ENCODE measurements at places on chromosomes 1 and 21. TPM values are rescaled to one million over a fixed set of nuclear protein-coding genes. Genes with fewer than 3 reads are reported as not detected.

The BEND5 gene
- total RNA-seq, result 41.6 TPM

DNA sequence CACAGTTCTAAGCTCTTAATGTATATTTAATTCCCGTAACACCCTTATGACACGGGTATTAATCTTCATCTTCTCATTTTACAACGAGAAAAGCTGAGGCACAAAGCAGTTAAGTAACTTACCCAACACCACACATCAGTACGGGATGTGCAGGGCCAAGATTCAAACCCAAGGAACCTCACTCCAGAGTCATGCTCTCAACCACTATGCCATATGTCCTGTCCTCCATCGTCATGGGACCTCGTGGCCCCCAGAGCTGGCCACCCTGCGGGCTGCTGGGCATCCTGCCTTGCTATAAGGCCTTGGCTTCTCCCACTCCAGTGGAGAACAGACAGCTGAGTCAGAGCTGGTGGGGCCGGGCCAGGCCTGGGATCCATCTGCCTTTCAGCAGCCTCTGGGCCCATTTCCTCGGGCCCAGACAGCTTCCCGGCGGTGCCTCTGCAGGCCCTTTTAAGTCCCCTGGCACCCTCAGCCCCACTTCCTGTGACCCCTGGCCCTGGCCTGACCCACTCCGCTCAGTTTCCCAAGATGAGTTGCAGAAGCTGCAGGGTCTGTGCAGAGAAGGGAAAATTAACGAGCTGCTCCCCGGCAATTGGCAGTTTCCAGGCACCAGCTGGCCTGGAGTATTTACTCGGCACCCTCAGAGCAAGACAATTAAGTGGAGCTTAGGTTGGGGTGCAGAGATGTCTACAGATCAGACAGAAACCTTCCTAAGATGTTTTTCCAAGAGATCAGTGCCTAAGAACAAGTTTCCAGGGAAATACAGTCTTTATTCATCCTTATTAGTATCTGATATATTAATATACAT, 98.2 kb downstream of the EPHB2 start:
- peaks cover 61% of the 10 kb centered on the region for H3K4me1 ChIP-seq
- no peak overlapping the region for H3K4me3 ChIP-seq
- H3K27me3 ChIP-seq, result no peaks in the 10 kb centered on the region
- no peak for DNase-seq

DNA sequence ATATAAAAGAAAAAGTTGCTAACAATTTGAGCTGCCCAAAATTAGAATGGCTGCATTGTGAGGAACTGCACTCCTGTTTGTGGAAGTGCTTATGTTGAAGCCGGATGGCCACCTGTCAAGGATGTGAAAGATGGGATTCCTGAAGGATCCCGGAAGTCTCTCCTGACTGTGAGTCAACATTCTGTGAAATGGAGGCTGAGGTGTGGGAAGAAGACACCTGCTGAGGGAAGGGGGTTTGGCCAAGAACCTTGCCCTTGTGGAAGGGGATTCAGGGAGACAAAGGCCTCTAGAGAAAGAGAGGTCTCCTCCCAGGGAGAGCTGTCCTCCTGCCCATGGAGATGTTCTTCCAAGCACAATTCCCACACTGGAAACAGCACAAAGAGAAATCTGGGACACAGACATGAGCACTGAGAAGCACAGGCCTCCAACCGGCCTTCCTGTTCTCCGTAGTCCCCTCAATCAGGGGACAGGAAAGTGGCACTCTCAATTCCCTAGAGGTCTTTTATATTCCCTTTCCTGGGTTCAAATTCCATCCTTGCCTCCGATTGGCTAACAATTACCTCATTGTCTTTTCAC, 70.5 kb downstream of the CD2 start:
- H3K36me3 ChIP-seq, result no peaks in the 10 kb centered on the region
- no peaks in the 10 kb centered on the region for H3K27me3 ChIP-seq
- peaks cover 18% of the 10 kb centered on the region for H3K4me1 ChIP-seq
- H3K4me3 ChIP-seq, result no peak overlapping the region

DNA sequence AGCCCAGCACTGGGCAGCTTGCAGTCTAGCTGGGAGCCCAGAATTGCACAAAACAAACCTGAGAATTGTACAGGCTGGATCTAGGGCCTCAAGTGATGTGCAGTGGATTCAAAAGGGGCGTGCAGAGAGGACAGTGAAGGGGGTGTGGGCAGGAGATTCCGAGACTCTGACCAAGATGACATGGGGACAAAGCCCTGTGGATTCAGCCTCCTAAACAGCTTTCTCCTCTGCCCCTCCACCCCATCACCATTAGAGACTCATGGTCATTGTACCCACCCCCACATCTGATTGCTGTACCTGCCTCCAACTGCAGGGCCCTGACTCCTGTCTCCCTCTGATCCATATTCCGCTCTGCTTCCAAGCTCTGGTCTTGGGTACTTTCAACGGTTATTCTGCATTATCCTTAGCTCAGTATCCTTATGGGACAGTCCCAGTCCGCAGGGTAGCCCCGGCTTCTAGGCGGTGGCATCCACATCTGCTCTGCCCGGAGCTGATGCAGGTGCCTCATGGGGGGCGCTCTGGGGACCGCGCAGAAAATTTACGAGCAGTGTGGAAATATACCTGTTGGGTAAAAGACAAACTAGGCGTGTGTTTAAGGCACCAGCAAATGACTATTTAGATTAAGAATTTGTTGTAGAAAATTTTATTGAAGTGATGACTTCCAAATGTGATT, 1.7 kb upstream of the BMP8A start:
- peaks cover 14% of the 10 kb centered on the region for H3K27me3 ChIP-seq
- H3K27ac ChIP-seq, result no peak overlapping the region
- H3K36me3 ChIP-seq, result peaks cover 21% of the 10 kb centered on the region
- DNase-seq, result no peak

DNA sequence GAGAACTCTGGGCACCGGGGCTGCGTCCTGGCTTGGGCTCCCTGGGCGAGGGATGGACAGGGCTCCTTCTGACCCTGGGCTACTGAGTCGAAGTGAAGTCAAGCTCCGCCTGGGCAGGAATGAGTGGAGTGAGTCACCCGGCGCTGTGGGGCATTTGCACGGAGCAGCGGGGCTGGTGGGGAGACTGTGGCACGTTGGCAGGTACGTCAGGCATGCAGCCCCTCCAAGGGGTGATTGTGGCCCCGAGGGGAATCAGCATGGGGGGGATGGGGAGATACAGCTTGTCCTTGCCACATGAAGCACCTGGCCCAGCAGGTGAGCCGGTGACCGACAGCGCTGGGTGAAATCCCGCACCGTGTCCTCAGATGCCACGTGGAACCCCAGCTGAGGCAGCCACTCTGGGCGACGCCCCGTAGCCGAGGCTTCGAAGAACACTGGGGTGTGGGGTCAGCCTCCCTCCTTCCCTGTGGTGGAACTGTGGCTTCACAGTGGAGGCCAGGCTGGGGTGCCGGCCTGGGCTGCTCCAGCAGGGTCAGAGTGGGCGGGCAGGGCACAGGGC, 62.3 kb downstream of the COL18A1 start:
- peaks cover 61% of the 10 kb centered on the region for H3K4me1 ChIP-seq
- no peak overlapping the region for H3K27ac ChIP-seq
- no peaks in the 10 kb centered on the region for H3K27me3 ChIP-seq
- no peak overlapping the region for H3K4me3 ChIP-seq
